ENCODE measurements at places on chromosomes 13 and 19.

GRCh38 chr19:44602081-44602480, 11.3 kb upstream of the IGSF23 start:
- no peak for DNase-seq

DNA sequence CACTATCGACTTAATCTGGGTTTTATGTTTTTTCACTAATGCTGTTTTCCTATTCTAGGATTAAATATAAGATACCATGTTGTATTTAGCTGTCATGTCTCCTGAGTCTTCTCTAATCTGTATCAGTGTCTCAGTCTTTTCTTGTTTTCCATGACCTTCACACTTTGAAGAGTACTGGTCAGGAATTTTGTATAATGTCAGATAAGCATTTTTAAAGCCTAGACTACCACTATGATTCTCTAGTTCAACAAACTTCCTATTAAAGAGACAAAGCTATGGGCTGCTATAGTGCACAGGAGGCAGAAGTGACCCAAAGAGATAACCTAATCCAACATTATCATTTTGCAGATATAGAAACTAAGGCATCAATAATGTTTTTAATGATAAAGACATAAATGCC, 63.0 kb upstream of the ZDHHC20 start:
- no peak for DNase-seq

- DNase-seq: no peak
Observed at GRCh38 chr13:94480672-94481145, 1.2 kb upstream of the DCT start.

DNA sequence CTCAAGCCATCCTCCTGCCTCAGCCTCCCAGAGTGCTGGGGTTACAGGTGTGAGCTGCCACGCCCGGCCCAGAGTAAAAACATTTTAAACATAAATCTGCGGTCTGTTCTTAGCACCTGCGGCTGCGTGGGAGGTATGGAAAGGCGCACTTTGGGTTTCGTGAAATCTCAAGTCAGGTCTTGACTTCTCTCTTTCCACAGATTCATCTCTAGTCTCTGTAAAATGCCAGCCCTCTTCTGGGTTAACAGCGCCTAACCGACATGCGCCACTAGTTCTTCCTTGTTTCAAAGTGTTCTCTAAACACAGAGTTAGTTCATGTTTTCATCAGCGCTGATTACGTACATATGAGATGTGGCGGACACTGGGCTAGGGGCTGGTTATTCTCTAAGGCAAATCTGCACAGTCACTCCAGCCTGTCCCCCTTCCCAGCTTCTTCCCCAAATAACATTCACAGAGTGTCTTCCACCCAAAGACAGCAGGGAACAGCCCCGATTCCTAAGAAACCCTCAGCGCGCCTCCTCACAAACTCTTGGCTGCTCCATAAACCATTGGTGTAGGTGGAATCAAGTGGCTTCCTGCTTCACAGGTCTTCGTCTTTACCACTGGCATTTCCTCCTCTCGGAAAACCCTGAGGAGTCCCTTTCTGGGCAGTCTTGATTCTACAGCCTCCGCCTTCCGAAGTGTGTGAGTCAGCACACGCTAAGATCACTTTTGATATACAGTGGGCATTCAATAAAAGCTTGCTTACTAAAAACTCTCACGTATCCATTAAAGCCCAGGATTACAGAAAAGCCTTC, 1.4 kb downstream of the PARP4 start:
- DNase-seq: no peak

DNA sequence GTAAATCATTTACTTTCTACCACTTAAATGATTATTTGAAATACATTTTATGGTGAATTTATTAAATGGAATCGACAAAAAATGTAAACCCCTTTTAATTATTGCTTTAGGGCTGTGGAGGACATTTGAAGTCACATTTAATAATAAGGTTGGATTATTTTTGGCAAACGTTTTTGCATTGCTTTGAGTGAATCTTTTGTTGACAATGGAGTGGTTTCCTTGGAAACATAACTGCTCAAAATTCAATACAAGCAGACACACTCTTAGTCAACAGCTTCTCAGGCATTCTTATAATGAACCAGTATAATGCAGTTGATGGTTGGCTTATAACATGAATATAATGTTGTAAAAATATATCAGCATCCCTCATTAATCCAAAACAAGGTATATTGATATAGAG, 104.7 kb downstream of the DCLK1 start:
- no peak for DNase-seq

DNA sequence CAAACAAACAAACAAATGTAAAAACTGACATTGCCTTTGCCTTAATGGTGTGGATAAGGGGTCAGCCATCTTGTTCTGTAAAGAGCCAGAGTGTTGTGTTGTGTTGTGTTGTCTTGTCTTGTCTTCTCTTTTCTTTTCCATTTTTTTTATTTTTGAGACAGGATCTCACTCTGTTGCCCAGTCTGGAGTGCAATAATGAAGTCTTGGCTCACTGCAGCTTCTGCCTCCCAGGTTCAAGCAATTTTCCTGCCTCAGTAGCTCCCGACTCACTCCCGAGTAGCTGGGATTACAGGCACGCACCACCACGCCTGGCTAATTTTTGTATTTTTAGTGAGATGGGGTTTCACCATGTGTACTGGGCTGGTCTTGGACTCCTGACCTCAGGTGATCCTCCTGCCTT, 27.8 kb downstream of the TIMM13 start:
- DNase-seq: no peak

- DNase-seq: no peak
Observed at GRCh38 chr13:46982856-46983582, 86.2 kb upstream of the HTR2A start.

- DNase-seq: no peak
Observed at GRCh38 chr13:76516013-76516412, 370.2 kb downstream of the KCTD12 start.

GRCh38 chr13:75049735-75050335, 432.1 kb downstream of the TBC1D4 start:
- DNase-seq: no peak

GRCh38 chr13:85473144-85473543, 326.1 kb downstream of the SLITRK6 start:
- DNase-seq: no peak

DNA sequence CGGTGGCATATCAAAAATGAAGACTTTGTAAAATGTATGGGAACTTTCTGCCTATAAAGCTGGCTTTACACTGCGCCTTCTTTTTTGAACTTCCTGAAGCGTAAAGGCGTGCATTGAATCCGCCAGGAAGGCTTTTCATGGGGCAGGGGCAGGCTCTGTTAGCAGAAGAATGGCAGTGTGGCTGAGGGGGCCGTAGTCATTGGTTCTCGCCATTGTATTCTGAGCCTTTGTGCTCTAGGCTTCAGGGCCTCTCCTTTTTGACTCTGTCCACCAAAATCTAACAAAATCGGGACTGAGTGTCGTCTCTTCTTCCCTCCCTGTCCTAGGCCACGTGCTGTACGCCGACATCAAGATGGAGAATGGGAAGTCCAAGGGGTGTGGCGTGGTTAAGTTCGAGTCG, 14.1 kb downstream of the PRAM1 start:
- no peak for DNase-seq

DNA sequence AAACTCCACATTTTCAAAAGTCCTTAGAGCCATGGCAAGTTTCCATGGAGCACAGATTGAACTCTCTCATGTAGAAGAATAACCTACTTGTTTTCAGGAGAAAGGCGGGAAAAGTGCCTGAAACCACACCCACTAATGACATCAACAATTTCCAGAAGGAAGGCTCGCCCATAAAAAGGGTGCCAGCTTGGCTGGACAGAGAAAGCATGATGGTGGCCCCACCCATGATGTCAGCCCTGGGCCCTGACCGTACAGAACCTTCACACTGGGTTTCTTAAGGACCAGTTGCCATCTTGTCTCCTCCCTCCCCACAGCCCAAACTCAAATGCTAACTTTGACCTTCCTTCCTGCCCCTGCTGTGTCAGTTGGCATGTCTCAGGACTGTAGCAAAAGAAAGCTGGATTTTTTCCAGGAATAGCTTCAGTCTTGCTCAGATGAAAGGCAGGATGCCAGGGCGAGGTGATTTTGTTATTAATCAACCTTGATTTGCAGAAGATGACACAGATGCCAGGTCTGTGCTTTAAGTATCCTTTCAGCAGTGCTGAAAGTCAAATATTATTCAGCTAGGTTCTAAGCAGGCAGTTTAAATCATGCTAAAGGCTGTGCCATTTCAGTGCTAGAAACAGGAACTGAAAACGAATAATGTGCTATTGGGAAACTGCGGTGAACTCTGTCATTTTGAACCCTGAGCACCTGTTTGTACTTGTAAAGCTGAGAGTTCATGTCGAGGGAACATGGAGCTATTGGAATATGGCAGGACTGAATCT, 89.5 kb upstream of the RFC3 start:
- DNase-seq: no peak

All from ecto neural progenitor cell (in vitro differentiated cells).